ENCODE measurements at places on chromosomes 12 and 14.

GRCh38 chr12:115923851-115924250, 353.6 kb downstream of the MED13L start:
- DNase-seq, result no peak

GRCh38 chr14:62209287-62209899, 447.2 kb downstream of the SNAPC1 start:
- no peak for DNase-seq

DNA sequence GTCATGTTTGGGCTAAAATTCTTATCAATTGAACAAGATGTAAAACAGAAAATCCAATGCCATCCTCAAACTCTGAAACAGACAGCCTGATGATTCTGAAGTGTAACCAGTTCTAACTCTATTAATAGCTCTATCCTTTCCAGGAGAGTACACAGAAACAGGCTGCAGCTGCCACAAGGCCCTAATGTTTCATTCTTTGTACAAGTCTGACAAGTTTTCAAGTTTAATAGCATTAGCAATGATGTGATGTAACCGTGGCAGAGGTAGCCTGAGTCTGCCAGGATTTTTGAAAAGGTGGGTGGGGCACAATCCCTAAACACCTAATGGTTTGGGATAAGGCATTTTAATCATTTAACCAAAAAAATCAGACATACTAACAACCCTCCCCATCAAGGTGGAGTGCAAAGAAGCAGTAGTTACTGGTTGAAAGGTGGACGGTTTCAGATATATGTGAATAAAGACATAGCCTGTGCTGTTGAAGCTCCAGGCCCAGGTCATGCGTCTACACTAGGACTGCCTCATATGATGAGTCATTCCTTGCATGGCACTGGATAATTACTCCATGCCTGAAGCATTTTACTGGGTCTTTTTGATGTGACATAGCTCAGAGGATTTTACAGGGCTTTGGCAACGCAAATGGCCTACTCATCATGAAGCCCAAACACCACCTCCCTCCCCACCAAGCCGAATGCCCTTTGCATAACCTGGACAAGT, 145.1 kb upstream of the GRIP1 start:
- peak; percentile 8 for DNase-seq

DNA sequence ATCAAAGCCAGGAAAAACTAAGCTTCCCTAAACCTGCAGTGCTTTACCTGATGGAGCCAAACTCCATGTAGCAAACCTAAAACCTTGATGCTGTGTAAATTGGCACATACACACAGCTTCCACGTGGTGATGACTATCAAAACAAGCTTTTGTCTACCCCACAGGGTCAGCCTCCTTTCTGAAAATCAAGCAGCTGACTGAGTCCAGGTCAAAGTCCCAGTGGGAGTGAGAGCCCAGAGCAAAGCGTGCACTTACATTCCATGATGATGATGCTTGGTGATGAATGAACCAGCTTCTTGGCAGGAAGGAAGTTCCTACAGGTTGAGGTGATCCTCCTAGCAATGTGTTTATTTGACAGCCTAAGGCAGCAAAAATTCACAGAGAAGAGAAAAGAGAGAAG, 630.0 kb upstream of the TBX3 start:
- DNase-seq, result no peak

DNA sequence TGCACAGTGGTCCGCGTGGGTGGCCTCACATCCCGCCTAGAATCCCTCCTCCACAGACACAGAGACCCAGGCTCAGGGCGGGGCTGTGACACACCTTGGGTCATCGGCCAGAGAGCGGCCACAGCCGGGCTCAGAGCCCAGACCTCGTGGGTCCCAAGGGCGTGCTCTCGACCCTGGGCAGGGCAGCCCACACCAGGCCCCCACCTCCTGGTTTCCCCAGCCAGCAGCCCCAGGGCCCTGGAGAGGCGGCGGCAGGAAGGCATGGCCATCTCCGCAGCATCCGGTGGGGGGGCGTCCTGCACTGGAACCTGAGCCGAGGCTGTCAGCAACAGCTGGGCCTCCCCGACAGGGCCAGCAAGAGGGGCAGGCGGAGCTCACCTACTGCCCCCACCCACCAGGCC, 15.2 kb downstream of the JAG2 start:
- no peak for DNase-seq

DNA sequence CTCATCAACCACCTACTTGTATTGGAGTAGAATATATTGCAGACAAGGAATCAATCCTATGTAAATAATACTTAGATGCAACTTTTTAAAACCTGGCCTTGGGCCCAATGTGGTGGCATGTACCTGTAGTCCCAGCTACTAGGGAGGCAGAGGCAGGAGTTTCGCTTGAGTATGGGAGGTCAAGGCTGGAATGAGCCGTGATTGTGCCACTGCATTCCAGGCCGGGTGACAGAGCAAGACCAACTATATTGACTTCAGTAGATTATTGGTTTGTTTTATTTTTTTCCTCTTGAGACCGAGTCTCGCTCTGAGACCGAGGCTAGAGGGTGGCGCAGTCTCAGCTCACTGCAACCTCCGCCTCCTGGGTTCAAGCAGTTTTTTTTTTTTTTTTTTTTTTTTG, 3.6 kb downstream of the LARP4 start:
- no peak for DNase-seq

DNA sequence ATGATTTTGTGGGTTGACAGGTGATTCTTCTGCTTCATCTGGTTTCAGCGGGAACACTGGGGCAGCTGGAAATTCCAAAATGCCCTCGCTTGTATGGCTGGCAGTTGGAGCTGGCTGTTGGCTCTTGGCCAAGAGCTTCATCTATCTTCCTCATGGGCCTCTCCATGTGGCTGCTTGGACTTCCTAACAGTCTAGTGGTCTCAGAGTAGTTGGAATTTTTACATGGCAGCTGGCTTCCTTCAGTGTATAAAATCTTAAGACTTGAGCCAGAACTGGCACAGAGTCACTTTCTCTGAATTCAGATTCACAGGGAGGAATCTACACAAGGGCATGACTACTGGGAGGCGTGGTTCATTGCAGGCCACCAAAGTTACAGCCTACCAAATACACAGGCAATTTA, 204.9 kb upstream of the RMST start:
- no peak for DNase-seq

- no peak for DNase-seq
These were observed 22.7 kb upstream of the TMPO start for GRCh38 chr12:98492580-98493140.

Measured in NCI-H2227 treated with DMSO at 0.1 percent for 48 hours (cell line).